Central memory CD4-positive, alpha-beta T cell (primary cell): ENCODE measurements at places on chromosomes 12 and 14.
A peak's percentile ranks its signal among the peaks of the same experiment; 100 is the strongest.

GRCh38 chr12:9332564-9332963, 124.4 kb upstream of the PZP start:
- DNase-seq: no peak

- DNase-seq: no peak
These were observed 20.5 kb downstream of the DAAM1 start for GRCh38 chr14:59208954-59209353.

DNA sequence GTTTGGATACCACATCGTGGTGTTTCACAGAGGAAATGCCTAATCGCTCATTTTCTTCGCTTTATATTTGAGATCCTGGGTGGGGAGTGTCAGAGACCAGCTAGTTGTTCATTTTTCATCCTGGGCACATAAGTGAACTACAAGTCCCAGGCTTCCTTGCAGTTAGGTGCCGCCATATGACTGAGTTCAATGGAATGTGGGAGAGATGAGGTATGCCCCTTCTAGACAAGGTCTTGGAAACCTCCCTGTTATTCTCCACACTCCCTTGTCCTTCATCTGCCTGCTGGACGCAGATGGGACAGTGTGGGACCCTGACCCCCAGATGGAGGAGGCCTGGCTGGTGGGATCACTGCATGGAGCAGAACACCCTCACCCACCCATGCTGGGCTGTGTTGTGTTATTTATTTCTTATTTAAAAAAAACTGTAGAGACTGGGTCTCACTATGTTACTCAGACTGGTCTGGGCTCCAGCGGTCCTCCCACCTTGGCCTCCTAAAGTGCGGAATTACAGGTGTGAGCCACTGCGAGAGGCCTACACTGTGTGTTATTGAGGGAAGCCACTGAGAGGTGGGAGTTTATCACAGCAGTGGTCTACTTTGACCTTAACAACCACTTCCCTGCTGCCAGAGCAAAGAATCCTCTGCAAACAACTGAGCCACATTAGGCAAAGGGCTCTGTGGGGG, 42.9 kb upstream of the VRK1 start:
- no peak for DNase-seq

- no peak for DNase-seq
These were observed 13.8 kb upstream of the IL26 start for GRCh38 chr12:68239309-68239982.

GRCh38 chr14:60183138-60183537, 17.9 kb upstream of the DHRS7 start:
- DNase-seq: no peak

DNA sequence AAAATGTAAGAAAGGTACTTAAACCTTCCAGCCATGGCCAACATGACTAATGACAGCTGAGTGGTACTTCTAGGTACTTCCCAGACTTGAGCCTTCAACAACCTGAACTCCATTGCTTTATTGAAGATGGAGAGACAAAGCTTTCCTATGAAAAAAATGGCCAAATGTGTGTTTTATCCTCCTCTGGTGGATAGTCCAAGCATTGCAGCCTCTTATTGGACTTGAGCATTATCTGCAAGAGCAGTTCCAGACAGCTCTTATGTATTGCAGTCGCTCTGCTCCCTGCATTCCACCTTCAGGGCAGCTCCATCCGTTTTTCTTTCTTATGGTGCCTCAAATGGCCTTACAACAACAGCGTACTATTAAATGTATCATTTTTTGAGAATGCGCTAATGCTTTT, 588.2 kb downstream of the NRXN3 start:
- no peak for DNase-seq

DNA sequence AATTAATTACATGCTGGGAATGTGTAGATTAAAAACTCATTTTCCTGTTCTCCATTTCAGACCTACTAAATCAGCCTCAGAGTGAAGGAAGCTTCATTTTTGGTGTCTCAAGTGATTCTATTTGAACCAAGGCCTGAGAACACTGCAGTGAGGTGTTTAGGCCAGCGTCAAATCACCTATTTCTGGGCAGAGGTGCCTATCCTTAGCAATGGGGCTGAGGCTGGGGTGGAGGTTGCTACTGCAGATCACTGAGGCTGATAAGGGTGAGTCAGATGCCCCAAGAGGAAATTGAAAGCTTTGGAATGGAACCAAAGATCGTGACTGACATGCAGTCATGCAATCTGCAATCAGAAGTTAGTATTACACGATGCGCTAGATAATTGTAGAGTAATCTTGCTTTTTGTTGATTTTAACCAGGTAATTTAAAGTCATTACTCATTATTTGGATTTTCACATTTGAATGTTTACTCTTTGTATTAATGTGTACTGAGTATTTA, 4.4 kb downstream of the TXNRD1 start:
- peak; percentile 54 for DNase-seq

DNA sequence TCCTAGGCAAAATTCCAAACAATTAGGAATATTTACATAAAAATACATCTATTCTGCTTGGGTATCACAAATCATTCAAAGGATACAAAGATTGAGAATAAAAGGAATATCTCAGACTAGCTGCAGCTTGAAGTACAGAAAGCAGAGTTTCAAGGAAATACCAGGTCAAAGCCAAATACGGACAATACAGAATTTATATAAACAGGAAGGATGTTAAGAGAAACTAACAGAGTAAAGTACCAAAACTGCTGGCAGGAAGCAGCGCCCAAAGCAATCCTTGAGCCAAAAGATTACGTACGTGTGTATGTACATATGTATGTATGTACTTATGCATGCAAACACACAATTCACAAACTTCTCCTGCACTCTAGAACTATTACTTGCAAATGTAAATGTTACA, 86.6 kb downstream of the PPP1R12A start:
- no peak for DNase-seq

DNA sequence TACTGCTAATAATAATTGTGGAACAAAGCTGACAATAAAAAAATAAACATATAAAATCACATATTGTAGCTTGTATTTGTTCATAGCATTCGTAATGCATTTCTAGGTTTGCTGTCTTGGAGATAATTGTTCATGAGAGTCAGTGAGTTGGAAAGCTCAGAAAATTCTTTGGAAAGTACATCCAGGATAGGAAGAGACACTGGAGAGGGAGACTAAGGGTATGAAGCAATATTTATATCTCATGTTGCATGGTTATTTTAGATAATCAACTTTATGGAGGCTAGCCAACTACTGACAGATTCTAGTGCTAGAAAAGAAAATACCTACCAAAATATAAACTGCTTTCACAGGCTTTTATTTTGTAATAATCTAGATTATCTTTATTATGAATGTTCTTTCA, 1095.2 kb downstream of the FSCB start:
- no peak for DNase-seq

GRCh38 chr14:74886001-74886400, 4.3 kb downstream of the DLST start:
- no peak for DNase-seq

DNA sequence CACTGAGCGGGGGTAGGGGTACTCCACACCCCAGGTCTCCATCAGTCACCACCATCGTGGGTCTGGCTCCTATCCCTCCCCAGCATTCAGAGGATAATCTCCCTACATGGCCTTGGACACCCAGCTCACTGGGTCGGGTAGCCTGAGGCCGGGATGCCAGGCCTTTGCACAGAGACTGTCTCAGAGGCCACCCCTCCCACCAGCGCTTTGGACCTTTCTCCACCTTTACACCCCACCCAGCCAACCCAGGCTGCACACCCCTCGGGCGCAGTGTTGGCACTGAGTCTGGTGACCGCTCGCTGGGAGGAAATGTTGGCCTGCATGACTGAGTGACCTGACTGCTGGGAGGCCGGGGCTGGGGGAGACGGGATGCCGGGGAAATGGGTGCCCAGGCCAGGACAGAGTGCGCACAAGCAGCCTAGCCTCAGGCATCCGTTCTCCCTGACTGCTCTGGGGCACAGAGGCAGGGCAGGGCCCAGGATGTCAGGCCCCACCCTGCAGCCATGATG, 10.6 kb upstream of the LBHD2 start:
- DNase-seq: no peak

DNA sequence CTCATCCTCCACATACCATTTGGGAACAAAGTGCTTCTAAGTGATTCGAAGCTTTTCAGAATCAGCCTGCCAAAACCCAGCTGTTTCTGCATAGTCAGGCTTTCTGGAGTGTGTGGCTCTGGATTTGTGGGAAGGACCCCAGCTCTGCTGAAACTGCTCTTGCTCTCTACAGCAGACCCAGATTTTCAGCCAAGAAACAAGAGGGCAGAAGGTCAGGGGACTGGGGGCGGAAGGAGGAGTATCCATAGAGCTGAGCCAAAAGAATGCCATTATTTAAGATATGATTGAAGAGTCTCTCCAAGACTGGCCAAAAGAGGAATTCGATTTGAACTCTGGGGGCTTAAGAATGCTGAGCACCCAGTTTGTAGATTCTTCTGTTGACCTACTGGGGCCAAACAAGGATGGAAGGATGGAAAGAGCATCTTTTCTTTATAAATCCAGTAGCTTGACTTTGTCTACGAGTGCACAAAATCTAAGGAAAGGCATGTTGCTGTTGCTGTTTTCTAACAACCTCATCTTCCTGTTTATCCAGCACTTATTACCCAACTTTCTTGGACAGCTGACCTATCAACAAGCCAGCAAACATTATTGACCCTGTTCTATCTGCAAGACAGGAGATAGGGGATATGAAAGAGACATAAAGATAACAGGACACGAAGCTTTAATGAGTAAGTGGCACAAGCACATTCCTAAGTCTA, 29.2 kb downstream of the FBLN5 start:
- no peak for DNase-seq

DNA sequence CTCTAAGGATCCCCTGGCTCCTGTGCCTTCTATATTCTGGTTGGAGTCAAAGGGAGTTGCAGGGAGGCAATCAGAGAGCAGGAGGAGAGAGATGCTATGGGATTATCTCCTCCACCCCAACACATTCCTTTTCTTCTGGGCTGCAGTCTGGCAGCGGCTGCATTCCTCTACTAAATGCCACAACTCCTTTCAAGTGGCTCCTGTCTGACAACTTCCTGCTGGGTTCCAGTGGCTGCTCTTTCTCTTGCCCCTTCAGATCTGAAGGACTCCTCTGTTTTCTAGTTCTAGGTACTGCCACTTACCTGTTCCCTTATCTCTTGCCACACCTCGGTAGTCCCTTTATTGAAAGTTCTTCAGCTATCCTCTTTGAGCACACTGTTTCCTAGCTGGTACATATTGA, 425.0 kb downstream of the SNAPC1 start:
- no peak for DNase-seq

- DNase-seq: no peak
These were observed 979 bp downstream of the DDX54 start for GRCh38 chr12:113184098-113184899.

- no peak for DNase-seq
These were observed 36.7 kb upstream of the RIMBP2 start for GRCh38 chr12:130752692-130753230.

DNA sequence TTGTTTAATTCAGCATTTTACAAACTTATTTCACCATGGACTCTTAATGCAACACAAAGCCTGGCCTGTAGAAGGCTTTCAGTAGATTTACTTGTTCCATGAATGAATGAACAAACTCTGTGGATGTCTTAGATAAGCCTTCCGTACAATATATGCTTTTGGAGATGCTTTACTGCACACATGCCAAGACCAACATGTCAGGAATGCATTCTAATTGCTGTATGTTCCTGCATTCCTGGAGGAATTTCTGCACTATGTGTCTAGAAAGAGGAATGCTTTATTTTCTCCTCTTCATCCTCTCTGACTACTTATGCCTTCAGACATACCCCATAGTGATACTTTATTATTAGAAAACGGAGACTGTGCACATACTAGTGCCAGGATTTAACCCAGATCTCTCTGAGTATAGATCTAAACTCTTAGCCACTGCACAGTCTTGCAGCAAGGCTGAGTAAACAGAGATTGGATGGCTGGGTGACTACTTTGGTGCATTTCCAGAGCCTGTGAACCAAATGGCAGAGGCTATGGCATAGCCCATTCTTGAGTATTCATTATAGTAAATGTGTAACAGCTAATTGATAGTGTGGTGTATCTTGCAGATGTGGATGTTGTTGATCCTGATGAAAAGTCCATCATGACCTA, 108.2 kb downstream of the SYNE2 start:
- DNase-seq: no peak

DNA sequence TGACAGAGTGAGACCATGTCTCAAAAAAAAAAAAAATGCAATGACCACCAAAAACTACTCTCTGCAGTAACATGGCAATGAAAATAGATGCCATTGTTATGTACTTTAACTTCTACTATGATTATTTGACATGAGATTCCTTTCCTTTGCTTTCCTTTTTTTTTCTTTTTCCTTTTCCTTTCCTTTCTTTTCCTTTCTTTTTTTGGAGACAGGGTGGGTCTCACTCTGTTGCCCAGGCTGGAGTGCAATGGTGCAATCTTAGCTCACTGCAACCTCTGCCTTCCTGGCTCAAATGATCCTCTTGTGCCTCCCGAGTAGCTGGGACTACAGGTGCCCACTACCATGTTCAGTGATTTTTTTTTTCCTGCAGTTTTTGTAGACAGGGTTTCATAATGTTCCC, 24.9 kb upstream of the ETFBKMT start:
- no peak for DNase-seq

DNA sequence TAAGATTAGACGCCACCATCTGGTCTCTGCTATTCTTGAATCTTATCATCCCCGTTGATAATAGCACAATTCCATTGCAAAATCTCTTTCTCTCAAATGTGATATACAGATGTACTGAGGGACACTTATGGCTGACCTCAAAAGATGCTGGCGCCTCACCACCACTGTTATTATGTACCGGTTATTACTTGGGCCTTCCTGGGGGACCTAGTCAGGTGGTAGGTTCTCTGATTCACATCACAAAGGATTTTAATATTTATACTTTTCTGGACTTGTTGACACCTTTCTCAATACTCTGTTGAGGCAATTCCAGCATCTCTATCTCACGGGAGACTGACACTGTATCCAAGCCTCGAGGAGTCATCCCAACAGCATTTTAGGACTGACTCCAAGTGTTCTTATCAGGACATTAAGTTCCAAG, 21.3 kb upstream of the FAM234B start:
- no peak for DNase-seq

DNA sequence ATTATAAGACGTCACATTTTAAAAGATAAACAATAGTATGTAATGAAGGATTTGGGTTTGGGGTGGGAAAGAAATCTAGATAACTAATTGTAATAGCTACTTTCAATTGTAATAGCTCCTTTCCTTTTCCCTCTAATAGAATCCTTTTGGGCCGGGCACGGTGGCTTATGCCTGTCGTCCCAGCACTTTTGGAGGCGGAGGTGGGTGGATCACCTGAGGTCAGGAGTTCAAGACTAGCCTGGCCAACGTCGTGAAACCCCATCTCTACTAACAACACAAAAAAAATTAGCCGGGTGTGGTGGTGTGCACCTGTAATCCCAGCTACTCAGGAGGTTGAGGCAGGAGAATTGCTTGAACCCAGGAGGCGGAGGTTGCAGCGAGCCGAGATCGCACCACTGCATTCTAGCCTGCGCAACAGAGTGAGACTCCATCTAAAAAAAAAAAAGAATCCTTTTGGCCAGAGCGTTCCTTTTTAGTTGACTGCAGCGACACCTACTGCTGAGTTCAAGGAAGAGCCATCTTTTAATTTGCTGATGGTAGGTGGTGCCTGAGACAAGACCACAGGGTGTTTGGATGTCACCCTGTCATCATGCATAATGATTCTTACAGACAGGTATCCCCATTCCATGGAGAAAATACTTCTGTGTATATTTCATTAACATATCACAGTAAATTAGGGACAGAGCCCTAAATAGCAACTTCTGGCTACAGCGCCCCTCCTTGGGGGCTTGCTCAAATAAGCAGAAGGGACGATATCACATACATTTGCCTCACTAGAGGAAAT, 79.5 kb downstream of the ARMH4 start:
- DNase-seq: peak; percentile 11

- no peak for DNase-seq
These were observed 14.3 kb upstream of the AMN start for GRCh38 chr14:102907980-102908730.

GRCh38 chr12:41264281-41264680, 76.2 kb downstream of the PDZRN4 start:
- no peak for DNase-seq
